ENCODE measurements at places on chromosomes 13 and 19. TPM values are rescaled to one million over a fixed set of nuclear protein-coding genes. Genes with fewer than 3 reads are reported as not detected.

- DNase-seq = no peak
These were observed 250.0 kb downstream of the DNAJC15 start for GRCh38 chr13:43273362-43273761.

DNA sequence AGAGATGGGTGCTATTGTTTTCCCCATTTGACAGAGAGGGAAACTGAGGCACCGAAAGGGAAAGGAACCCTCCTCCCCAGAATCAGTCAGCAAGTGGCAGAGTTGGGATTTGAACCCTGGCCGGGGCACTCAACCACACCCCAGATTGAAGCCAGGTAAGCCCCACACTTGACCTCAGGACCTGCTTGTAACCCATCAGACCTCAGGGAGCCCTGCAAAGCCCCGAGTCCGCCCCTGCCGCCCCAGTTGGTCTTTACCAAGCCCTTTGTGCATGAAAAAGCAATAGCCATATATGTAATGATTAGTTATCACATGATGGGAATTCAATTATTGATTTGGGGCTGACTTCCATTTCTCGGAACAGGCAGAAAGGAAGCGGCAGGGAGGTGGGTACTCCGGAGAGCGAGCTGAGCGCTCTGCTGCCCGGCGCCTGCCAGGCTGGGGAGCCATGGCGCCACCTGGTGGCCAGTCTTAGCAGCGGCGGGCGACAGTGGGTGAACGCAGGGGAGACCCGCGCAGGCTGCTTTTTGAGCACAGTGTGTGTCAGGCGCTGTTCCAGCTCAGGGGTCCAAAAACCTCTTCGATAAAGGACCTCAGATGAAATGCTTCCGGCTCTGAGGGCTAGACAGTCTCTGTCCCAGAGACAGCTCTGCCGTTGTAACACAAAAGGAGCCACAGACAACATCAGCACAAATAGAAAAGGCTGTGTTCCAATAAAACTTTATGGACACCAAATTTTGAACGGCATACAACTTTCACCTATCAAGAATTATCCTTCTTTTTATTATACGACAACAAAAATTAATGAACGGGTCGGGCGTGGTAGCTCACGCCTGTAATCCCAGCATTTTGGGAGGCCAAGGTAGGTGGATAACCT lies 82.9 kb upstream of the CACNA1A start:
- peak; percentile 82 for DNase-seq

- DNase-seq = no peak
These were observed 43.6 kb downstream of the POLR1D start for GRCh38 chr13:27665333-27665732.

DNA sequence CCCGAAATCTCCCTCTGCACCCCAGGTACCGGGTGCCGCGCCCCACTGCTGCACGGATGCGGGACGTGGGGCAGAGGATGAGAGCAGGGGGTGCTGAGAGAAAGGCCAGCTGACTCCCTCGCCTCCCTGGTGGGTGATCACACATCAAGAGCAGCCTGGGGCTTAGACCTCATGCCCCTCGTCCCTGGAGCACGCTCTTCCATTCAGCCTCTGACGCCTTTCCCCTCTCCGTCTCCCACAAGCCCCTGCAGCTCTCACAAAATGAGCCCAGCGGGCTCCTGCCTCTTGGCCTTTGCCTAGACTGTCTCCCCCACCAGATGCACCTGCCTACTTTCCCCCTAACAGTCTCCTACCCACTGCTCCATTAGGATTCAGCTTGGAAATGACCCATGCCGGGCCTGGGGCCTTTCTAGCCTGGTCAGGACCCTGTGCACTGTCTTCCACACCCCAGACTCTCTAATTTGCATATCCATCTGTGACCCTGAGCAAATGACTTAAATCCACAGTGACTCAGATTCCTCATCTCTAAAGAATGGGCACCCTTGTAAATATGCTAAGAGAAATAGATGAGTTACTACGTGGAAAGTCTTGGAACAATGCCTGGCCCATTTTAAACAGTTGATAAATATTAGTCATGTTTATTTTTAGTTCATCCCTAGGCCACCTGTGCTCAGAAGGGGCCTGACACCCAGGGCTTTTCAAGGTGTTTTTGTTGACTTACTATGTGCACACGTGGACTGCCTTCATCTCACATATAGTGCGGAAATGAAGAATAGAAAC lies 582 bp upstream of the PTPRH start:
- no peak for DNase-seq

GRCh38 chr19:52690369-52691214 lies 44.3 kb downstream of the ZNF611 start:
- peak; percentile 96 for DNase-seq

DNA sequence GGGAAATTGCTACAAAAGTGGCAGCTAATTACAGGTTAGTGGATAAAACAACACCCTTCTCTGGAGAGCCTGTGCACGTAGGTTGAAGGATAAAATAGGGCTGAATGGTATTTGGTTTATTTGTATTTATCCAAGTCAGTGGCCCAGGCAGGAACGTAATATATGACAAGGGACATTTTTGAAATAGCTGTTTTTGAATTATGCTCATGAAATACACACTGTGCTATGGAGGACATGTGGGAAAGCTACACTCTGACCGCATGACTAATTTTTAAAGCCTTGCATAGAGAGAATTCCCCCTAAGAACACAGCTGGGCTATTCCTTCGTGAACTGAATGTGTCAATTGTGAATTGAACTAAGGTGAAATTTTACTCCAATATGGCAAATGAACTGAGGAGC lies 292.1 kb upstream of the MAB21L1 start:
- DNase-seq = peak; percentile 76

- peak; percentile 59 for DNase-seq
These were observed 22.3 kb upstream of the CLDN10 start for GRCh38 chr13:95530178-95530577.

DNA sequence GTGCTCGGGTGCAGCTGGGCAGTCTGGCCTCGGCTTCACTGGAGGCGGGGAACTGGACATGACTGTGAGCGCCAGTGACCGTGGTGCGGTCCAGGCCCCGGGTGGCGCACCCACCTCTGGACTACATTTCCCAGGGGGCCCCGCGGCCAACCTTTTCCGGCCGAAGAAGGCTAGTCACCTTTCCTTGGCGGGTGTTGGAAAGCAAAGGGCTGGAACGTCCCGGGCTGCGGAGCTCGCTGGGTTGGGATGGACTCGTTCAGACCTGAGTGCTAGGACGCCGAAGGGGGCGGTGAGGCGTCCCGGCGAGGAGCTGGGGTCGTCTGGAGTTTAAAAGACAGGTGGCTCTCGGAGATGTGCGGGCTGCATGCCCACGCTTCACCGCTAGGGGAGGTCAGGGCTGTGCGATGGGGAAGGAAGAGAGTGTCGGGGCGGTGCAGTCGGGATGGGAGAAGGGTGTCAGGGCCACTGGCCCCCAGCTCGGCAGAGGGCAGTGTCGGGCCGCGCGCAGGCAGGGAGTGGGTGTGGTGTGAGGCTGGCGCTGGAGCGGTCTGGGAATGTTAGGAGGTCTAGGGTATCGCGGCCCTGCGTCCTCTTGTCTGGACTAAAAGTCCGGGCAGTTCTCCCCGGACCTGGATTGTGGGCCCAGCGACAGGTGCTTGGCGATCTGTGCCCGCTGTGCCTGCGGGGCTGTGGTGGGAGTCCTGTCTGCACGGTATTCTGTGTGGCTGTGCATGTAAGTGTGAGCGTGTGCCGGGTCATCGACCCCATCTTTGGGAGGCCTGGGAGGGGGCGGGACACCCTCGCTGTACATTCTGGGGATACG lies 57.1 kb downstream of the ZNF568 start:
- DNase-seq = peak; percentile 96

- no peak for DNase-seq
These were observed 124.4 kb downstream of the SIPA1L3 start for GRCh38 chr19:38031423-38031770.

DNA sequence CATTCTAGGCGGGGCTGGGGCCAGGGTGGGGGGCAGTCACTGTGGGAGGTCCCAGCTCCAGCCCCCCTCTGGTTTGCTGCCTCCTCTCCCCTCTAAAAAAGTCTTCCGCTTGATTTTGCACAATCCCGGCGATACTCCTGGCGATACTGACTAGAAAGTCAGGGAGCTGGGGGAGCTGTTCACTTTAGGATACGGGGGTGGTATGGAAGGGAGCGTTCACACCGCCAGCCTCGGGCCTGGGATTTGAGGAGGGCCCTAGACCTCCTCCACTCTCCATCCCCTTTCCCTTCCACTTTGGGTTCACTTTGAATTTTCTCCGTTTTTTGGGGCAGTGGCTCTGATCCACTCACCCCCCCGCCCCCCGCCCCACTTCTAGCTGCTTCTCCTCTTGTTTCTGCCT lies 35.0 kb downstream of the KEAP1 start:
- no peak for DNase-seq

ZNF491 gene
- 4.4 TPM for total RNA-seq

WDR87 gene
- total RNA-seq = not detected

ZNF560 gene
- total RNA-seq = not detected

ZNF616 gene
- 12.8 TPM for total RNA-seq

ZNF723 gene
- total RNA-seq = not detected

SGCG gene
- total RNA-seq = 157 TPM

ADAMTSL5 gene
- total RNA-seq = 9.0 TPM

CYP4F2 gene
- total RNA-seq = not detected

Measured in tongue (tissue), 3 donors.